ENCODE measurements at places on chromosomes 6 and 20.

- H3K27ac ChIP-seq: no peak overlapping the region
- DNase-seq: no peak
- H3K27me3 ChIP-seq: no peaks in the 10 kb centered on the region
- H3K4me3 ChIP-seq: no peak overlapping the region
These were observed 30.5 kb downstream of the FBXO9 start for GRCh38 chr6:53095716-53096115.

DNA sequence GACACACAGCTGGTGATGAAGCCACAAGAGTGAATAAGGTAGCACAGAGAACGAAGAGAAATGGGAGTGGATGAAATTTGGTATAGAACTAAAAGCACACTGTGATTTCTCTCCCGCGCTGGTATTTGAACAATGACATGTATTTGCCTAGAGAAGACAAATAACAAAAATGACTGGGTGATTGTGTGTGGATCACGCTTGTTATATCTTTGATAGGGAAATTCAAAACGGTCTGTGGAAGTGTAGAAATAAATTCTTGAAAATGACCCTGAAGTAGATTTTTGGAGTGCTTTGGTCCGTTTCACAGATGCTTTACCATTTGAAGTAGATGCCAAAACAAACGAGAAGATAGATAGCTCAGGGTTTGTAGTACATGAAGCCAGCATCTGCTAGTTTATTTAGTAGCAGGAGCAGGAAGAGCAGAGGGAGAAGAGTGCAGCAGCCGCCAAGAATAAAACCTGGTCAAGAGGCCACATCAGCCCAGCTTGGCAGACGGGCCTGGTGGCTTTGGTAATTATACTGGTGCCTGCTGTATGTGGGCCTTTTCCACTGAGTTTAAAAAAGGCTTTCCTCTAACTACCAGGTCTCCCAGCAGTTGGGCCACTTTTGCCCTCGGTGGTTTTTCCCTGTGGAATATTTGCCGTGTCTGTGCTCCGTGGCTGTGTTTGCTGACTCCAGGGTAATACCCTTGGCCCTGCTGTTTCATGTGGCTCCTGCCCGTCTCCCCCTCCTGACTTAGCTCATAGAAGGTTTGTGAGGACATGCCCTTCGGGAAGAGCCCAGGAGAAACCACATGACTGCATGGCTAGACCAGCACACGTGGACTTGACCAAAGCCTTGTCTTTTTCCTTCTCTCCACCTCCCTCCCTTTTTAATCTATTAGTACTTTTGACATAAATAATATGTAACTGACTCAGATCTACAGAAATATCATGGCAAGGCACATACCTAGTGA lies 294.0 kb downstream of the SOX4 start:
- H3K27me3 ChIP-seq: no peaks in the 10 kb centered on the region
- H3K36me3 ChIP-seq: peaks cover 10% of the 10 kb centered on the region
- peaks cover 6% of the 10 kb centered on the region for H3K4me1 ChIP-seq
- DNase-seq: no peak
- H3K4me3 ChIP-seq: no peak overlapping the region

DNA sequence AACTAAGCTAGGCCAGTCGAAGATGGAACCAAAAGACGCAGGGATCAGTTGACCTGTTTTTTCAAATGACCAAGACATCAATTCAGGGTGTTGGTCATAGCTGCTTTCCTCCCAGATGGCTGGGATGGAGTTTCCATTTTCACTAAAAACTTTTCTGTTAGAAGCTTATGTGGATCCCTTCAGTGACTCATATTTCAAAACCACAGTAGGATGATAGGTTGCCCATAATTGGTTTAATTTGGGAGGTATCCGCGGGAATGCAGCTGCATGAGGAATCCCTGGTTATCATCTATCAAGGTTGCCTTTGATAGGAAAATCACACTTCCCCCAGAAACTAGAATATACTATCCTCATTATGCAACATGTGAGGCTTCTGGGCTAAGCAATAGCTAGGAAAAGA lies 150.9 kb upstream of the MLIP start:
- H3K27ac ChIP-seq: no peak overlapping the region
- DNase-seq: no peak
- no peaks in the 10 kb centered on the region for H3K4me1 ChIP-seq
- H3K36me3 ChIP-seq: no peaks in the 10 kb centered on the region
- no peak overlapping the region for H3K4me3 ChIP-seq

DNA sequence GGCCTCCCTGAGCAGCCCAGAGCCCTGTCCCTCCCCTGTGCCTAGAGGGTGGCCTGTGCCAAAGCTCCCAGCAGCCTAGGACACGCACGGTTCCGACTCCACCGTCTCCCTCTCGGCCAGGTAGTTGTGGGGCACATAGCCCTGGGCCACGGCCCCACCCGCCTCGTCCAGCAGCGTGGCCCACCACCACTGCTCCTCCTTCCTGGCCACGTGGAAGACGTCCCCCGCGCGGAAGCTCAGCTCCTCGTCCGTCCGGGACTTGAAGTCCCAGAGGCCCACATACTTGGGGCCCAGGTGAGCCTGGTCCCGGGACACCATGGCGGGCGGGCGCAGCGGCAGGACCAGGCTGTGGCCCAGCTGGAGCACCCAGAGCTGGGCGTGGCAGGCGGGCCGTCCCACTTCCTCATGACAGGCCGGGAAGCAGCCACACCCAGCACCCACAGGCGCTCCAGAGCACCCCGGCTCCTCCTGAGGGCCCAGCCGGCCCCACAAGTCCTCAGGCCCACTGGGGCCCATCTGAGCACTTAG lies at the start of gene PTK6:
TSS of gene PTK6 (minus strand) at position 380 of the 528 bp plus-strand sequence. CDS start at position 318, 62 bp downstream.
- H3K27ac ChIP-seq: no peak within 1 kb of the TSS
- H3K4me1 ChIP-seq: peaks cover 6% of the 10 kb centered on the region
- H3K27me3 ChIP-seq: peaks cover 1% of the 10 kb centered on the region
- no peak for DNase-seq
- H3K36me3 ChIP-seq: no peaks in the 10 kb centered on the region

DNA sequence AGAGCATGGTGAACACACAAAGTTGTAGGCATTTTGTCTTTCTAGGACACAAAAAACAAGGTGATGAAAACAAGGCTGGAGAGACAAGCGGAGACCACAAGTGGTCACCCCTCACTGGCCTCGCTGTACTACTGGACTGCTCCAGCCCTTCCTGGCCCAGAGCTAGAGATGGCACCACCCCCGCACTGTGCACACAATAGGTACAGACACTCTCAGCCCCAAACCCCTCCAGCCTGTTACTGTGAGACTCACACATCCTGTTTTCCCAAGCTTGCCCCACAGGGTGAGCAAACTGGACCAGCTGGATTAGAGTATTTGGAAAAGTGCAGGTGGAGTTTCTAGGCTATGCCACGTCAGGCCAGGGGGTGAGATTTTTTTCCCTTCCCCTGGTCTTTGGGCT lies 8.4 kb upstream of the ZSWIM1 start:
- H3K4me3 ChIP-seq: no peak overlapping the region
- no peak for DNase-seq
- H3K4me1 ChIP-seq: peaks cover 12% of the 10 kb centered on the region
- no peak overlapping the region for H3K27ac ChIP-seq

GRCh38 chr6:38306931-38307330 lies 332.8 kb downstream of the BTBD9 start:
- DNase-seq: no peak
- no peaks in the 10 kb centered on the region for H3K27me3 ChIP-seq
- H3K4me3 ChIP-seq: no peak overlapping the region
- no peaks in the 10 kb centered on the region for H3K36me3 ChIP-seq
- peaks cover 6% of the 10 kb centered on the region for H3K4me1 ChIP-seq

GRCh38 chr6:1524040-1524480 lies 85.7 kb upstream of the FOXC1 start:
- H3K4me1 ChIP-seq: peaks cover 24% of the 10 kb centered on the region
- H3K27me3 ChIP-seq: peaks cover 4% of the 10 kb centered on the region
- no peak overlapping the region for H3K4me3 ChIP-seq

DNA sequence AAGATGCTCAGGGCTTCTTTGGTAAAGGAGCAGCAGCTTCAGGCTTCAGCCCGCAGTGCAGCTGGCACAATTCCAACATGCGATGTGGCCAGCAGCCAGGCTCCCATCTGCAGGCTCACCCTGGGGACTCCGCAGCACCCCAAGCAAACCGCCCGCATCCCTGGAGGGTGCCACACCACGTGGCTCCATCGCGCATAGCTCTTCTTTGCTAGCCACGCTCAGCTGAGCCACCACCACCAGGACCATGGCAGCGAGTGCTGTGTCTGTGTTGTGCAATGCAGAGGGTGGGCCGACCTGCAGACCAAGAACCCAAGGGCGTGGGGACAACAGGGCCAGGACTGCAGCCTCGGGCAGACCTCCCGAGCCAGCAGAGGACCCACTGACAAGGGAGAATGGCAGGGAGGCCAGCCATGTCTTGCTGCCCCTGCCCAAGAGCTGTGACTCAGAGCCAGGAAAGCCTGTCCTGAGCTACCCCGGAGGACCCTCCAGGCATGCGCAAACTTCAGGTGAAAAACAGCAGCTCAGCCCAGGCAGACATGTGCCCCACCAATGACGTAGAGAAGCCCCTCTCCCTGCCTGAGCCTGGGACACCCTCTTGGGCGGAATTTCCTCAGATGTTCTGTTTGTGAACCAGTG lies 87.8 kb downstream of the GINS1 start:
- no peaks in the 10 kb centered on the region for H3K27me3 ChIP-seq
- H3K27ac ChIP-seq: peak overlapping the region; percentile 35
- H3K4me1 ChIP-seq: no peaks in the 10 kb centered on the region
- DNase-seq: no peak

DNA sequence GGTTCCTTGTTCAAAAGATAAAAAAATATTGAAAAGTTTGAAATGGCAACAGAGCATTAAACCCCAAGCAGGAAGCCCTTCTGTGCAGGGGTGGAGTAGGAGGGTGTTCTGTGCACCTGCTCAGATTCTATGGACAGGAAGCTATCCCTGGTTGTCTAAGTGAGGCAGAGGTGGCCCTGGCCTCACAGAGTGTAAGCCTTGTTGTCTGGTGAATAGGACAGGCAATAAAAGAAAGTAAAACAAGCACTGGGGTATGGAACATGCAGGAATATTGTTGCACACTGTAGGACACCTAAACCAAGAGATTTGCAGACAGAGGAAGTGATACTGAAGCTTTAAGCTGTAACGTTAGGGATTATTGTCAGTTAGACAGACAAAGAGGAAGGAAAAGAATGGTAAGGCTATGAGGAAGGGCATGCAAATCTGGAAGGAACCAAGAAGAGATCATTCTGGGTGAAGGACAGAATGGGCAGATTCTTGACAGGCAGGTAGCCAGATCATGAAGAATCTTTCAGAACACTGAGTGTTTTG lies 66.8 kb downstream of the TBC1D7 start:
- peaks cover 10% of the 10 kb centered on the region for H3K4me1 ChIP-seq
- DNase-seq: no peak
- no peaks in the 10 kb centered on the region for H3K27me3 ChIP-seq
- peaks cover 12% of the 10 kb centered on the region for H3K36me3 ChIP-seq
- no peak overlapping the region for H3K4me3 ChIP-seq
- H3K27ac ChIP-seq: no peak overlapping the region

DNA sequence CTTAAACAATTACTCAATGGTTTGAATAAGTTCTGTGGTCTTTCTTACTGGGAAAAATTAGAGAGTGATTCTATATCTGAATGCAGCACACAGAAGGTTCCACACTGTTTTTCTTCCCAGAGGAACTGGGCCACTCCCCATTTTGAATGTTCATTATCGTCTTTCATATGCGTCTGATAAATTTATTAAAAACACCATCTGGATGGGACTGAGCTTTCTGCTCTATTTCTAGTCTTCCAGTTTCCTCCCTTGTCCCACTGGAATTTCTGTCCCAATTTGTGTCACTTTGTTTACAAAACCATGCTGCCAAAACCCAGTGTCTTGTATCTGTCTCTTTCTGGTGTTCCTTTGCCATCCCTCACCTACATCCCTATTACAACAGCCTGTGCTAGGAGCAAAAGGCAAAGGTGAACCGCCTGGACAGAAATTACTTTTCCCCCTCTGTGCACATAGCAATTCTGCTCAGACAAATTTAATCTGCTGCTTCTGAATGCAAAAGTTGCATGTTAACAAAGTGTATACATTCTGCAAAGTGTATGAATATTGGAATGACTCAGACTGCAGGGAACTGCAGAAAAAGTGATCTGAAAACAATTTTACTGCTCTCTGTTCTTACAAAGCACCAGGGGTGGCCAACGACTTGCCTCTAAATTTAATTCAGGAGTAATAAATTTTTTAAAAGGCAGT lies 333.6 kb downstream of the BTBD9 start:
- DNase-seq: no peak
- H3K4me3 ChIP-seq: no peak overlapping the region
- peaks cover 2% of the 10 kb centered on the region for H3K4me1 ChIP-seq

GRCh38 chr20:52004715-52005114 lies 186.9 kb downstream of the ZFP64 start:
- H3K27ac ChIP-seq: peak overlapping the region; percentile 82
- peak overlapping the region; percentile 41 for H3K4me3 ChIP-seq
- no peaks in the 10 kb centered on the region for H3K36me3 ChIP-seq
- no peaks in the 10 kb centered on the region for H3K27me3 ChIP-seq
- DNase-seq: no peak
- peaks cover 50% of the 10 kb centered on the region for H3K4me1 ChIP-seq

- H3K4me3 ChIP-seq: no peak overlapping the region
- H3K4me1 ChIP-seq: no peaks in the 10 kb centered on the region
- H3K27me3 ChIP-seq: no peaks in the 10 kb centered on the region
- H3K27ac ChIP-seq: no peak overlapping the region
These were observed 91.9 kb downstream of the MYLK4 start for GRCh38 chr6:2658788-2659187.

DNA sequence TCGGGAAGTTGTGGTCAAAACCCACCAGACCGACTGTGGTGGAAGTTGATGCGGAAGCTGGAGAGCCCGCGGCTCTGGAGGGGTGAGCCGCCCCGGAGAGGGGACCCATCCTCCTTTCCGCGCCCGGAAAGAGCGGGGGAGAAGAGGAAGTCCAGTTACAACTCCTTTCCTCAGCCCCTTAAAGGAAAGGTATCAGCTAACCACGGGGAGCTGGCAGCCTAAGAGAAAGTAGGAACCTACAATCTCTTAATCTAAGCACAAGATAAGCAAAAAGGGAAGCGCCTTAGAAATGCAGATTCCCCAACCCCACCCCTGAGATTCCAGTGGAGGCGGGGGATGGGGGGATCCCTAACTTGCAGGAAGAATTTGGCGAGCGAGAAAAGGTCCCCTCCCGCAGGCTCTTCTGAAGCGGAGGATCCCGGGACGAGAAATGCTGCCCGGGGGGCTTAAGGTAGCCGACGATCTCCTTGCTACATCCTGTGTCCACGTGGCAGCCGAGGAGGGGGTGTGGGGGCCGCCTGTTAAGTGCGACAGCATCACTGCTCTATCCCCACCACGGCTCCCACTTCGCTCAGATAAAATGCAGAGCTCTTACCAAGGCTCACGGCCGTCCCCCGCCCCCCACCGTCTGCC lies 87.5 kb downstream of the ZFP64 start:
- peaks cover 67% of the 10 kb centered on the region for H3K27me3 ChIP-seq
- peak overlapping the region; percentile 88 for H3K4me3 ChIP-seq
- H3K4me1 ChIP-seq: peaks cover 19% of the 10 kb centered on the region
- H3K27ac ChIP-seq: no peak overlapping the region
- H3K36me3 ChIP-seq: no peaks in the 10 kb centered on the region
